ENCODE measurements at places on chromosomes 2 and 18.

DNA sequence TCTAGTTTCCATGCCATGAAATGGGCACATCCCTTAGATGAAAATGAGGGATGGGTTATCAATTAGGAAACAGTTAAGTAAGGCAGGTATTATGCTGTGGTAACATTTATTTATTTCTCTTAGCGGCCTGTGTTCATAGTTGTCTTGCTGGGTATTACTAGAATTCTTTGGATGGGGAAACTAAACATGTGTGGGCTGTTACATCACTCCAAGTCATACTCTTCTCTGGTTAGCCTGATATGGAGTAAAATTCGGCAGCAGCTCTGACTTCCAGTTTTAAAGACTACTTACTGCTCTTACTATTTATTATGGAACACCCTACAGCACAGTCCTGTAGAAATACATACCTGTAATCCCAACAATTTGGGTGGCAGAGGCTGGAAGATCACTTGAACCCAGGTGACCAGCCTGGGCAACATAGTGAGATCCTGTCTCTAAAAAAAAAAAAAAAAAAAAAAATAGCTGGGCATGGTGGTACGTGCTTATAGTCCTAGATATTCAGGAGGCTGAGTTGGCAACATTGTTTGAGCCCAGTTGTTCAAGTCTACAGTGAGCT, 33.1 kb upstream of the RASGRP3 start:
- DNase-seq, result no peak

DNA sequence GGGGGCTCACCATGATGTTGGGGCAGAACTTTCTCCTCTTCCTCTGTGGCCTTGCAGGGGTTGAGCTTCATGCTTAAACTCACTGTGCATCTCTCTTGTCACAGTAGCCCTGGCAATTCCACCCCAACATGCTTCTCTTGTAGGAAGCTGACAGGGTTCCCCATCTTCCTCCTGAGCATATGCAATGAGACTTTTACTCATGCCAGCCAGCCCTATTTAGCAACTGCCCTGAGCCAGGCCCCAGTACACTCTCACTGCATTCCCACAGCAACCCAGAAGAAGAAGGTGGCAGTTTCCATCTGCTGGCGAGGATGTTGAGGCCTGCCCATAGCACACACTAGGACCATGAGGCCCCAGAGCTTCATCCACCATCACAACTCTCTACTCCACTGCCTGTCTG, 72.2 kb upstream of the TEX51 start:
- no peak for DNase-seq

DNA sequence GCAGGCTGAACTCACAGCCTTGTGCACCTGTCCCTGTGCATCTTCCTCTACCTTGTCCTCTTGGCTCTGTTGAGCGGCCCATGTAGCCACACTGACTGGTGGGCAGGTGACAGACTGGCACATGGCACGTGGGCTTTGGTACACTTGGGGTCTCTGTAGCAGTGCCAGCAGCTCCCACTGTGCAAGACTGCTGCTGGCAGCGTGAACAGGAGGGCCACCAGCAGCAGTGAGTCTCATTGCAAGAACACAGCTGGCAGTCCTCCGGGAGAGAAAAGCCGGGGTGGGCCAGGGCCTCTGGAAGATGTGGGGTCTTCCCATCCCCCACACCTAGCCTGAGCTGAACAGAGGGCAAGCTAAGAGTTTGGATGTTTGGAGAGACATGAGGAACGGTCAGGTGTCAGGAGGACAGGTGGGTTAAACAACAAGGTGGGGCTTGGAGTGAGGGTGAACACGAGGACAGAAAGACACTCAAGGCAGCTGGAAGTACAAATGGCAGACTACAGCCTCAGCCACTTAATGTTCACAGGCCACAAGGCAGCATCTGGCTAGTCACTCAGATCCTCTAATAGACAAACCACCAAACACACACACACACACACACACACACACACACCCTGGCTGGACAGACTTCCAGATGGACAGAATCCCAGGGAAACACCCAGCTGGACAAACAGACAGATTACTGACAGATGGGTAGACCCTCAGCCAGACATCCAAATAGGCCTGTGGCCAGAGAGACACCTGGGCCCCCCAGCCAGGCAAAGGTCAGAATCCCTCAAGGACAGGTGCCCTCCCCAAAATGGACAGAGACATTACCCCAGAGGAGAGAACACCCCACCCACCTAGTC, 2.3 kb upstream of the PTPN18 start:
- no peak for DNase-seq

GRCh38 chr2:171762879-171763573, 75.8 kb downstream of the DYNC1I2 start:
- no peak for DNase-seq

DNA sequence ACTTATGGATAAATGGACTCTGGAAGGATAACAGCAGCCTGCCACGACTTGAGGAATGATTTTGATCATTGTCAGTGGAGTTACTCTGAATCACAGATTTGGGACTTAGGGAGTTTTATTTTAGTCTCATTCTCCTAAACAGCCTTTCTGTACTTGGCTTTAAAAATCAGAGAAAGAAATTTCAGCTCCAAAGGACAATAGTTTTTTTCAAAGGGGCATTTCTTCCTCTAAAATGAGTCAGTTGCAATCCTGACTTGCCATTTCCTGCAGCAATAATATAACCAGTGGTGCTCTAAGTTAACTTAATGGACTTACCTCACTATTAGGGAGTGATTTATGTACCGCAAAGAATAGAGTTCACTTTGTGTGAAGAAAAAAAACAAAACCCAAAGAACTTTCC, 35.1 kb upstream of the MTX2 start:
- DNase-seq, result no peak

GRCh38 chr2:196263181-196263747, 91.9 kb upstream of the STK17B start:
- no peak for DNase-seq

GRCh38 chr2:229511524-229511923, 202.8 kb downstream of the DNER start:
- no peak for DNase-seq

DNA sequence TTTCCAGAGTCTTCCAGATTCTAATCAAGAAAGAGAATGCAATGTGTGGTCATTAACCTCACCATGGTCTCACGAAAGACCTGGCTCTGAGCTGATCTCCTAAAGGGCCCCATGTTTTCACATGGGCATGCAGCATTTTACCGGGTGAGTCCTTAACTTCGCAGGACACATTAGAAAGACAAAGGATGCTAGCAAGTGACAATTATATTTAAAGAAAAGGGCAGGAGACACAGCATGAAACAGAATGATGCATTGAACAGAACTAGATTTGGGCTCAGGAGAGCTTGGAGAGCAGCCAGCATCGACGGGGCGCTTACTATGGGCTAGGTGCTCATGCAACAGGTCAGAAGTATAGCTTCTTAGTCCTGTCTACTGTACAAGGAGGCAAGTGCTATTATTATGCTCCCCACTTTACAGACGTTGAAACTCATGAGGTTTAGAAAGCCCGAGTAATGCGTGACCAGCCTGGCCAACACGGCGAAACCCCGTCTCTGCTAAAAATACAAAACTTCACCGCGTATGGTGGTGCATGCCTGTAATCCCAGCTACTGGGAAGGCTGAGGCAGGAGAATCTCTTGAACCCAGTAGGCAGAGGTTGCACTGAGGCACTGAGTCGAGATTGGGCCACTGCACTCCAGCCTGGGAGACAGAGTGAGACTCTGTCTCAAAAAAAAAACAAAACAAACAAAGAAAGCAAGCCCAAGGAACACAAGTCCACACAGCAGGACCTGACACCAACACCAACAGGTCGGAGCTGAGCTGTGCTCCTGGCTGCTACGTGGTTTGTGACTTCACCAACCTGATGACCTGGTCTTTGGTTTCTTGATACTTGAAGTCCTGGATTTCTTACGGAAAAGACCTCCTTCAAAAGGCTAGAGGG, 16.1 kb downstream of the MBP start:
- no peak for DNase-seq

GRCh38 chr2:149587950-149588487, 444 bp upstream of the MMADHC start:
- no peak for DNase-seq

GRCh38 chr2:166148500-166149400, 20.9 kb upstream of the SCN1A start:
- no peak for DNase-seq

- no peak for DNase-seq
These were observed 30.2 kb downstream of the MTA3 start for GRCh38 chr2:42598656-42599055.

DNA sequence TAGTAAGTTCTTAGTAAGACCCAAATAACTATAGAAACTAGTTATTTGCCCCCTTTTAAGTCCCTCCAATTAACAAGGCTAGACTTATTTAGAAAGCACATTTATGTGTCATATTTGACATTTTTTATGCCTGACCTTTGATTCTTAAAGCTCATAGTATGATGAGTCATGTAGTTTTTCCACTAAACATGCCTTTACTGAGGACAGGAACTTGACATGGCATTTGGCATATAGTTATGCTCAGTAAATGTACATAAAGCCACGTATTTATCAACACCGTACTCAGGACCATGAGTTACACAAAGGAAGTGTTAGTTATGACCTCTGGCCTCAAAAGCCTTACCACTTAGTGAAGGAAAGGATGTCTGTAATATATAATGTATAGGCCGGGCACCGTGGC, 78.9 kb downstream of the GNAL start:
- DNase-seq, result no peak

Measured in NCI-H2029 treated with DMSO at 0.1 percent for 48 hours (cell line).